Stimulated activated naive CD8-positive, alpha-beta T cell treated with anti-CD3 and anti-CD28 coated beads, Interleukin-15, Interleukin-2, amounts not matched to agents 100 U/mL and 50 U/mL, for 24 hours (primary cell): ENCODE measurements at places on chromosomes 1 and 21.

- no peak for DNase-seq
These were observed 13.1 kb upstream of the TDRD10 start for GRCh38 chr1:154488922-154489321.

DNA sequence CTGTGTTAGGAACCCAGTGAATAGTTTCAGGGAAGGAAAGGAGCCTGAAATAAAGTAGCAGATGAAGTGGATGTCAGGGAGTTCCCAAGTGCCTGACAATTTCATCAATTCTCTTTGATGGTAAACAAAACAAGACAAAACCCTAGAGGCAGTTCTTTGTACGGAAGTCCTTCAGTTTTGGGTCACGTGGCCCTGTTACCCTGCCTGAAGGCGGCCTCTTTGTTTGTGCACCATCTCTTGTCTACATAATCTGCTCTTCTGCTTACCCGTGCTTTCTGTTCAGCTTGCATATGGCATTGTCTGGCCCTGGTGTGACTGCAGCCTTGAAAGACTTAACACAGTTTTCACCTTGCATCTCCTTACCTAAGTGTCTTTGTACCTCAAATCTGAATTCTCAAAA lies 166.7 kb upstream of the DUSP10 start:
- no peak for DNase-seq

DNA sequence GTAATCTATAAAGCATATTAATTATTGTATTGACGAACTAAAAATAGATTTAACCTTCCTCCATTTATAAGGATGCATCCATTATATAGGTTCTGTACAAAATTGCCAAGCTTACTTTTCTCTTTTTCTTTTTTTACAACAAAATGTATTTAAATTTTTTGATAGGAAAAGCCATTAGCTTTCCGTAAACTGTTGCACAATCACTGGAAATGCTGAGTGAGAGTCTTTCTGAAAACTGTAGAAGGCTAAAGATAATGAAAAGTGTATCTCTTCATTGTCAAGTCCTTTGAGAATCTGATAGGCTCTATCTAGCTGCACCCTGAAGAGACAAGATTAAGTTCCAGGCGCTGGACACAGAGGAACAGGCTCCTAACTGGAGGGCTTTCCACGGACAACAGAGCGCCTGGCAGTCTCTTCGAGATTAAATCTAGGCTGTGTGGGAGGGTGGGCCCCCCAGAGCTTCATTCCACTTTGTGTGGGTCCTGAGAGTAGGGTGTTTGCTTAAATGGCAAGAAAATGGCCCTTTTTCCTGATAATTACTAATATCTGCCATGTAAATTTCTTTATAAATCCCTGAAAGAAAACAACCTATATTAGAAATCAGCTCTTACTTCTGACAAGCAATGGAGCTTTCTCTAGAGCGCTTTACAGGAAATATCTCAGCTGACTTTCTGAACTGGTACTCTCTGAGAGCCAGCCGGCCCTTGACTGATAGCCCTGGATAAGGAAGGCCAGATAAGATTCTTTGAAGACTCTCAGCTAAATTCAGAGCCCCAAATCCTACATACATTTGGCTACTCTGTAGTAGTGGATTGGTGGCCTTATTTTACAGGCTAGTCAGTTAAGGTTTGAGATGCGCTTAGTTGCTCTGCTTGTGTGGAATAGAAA lies 108.3 kb downstream of the FMN2 start:
- no peak for DNase-seq

- no peak for DNase-seq
These were observed 15.0 kb upstream of the THEM5 start for GRCh38 chr1:151868486-151868885.

DNA sequence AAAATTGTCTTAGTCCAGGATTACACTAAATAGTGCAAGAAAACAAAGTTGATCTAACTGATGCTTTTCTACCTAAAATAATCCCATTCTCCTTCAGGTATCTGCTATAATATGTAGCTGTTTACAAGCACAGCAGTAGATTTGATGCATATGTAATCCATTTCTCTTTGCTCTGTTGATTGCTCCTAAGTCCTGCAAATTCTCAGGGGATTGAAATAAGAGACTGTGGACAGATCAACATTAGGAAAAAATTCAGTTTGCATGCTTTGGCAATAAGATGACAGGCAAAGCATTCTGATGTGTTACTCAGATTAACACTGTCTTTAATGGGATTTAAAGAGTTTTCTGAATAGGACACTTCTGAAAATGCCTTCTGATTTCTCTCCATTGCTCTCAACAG lies 34.7 kb downstream of the RNF11 start:
- no peak for DNase-seq

DNA sequence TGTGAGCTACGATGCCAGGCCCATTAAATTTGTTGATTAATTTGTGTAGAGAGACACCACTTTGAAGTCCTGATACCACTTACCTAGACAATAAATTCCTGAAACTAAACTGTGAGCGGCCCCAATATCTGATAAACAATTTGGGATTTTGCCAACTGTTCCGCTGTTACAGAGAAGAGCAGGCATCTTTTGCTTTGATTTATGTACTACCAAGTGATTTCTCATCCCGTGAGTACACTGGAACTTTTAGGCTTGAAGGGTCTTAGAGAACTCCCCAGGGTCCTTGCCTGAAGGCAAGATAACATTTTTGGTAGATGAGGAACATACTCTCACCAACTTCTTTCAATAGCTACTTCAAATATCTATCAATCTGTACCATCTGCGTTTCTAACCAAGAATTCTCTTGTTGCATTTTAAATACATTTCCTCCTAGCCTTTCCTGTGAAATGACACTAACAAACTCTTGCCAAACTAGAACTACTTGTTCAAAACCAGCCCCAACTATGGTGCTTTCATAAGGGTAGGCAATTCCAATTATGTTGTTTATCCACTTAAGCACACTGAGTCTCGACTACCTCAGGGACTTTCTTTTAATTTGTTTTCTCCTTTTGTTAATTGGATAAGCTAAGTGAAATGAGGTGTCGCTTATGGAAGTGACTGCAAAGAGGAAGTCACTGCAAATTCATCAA lies 23.2 kb upstream of the SLC30A1 start:
- DNase-seq, result no peak

- peak; percentile 68 for DNase-seq
These were observed 26.8 kb downstream of the TMEM201 start for GRCh38 chr1:9615316-9616063.

- DNase-seq, result no peak
These were observed 63.3 kb downstream of the LHX9 start for GRCh38 chr1:197980457-197980856.

GRCh38 chr1:7014640-7014930 lies 229.3 kb downstream of the CAMTA1 start:
- no peak for DNase-seq

- DNase-seq, result no peak
These were observed 6.6 kb downstream of the PEF1 start for GRCh38 chr1:31637915-31638673.

- peak; percentile 15 for DNase-seq
These were observed 98.1 kb downstream of the ADSS2 start for GRCh38 chr1:244353551-244354091.

DNA sequence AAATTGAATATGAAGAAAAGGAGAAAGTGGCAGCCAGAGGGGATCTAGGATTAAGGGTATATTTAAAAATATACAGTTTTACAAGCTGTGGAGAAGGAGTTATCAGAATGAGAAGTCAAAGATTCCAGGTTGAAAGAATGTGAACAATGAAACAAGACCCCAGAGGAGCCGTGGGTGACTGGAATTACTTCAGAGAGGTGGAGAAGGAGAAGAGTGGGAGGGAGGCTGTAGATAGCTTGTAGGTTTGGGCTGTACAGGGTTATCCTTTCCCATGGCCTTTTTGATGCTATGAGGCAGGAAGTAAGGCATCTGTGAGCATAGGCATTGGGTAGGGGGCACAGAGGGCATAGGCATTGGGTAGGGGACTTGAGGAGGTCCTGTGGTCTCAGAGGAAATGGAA lies 5.2 kb upstream of the S100A11 start:
- DNase-seq, result no peak

- no peak for DNase-seq
These were observed 18.4 kb downstream of the IGSF5 start for GRCh38 chr21:39763272-39763970.

DNA sequence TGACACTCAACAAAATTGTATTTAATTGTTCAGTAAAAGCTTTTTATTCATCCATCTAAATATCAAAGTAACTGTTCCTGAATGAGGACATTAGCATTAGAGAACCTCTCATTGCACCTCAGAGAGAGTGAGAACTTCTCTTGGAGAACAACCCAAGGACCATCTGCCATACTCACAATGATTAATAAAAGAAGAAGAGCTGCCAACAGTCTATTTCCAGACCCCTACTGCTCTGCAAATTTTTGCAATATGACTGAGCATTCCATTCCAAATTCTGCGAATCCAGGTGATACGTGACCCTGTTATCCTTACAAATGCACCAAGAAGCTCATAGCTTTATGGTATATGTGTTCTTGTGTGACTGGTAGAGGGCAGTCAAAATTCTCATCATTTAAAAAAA lies 422.5 kb downstream of the NEGR1 start:
- no peak for DNase-seq

GRCh38 chr1:27536767-27537166 lies 46.8 kb upstream of the WASF2 start:
- no peak for DNase-seq

DNA sequence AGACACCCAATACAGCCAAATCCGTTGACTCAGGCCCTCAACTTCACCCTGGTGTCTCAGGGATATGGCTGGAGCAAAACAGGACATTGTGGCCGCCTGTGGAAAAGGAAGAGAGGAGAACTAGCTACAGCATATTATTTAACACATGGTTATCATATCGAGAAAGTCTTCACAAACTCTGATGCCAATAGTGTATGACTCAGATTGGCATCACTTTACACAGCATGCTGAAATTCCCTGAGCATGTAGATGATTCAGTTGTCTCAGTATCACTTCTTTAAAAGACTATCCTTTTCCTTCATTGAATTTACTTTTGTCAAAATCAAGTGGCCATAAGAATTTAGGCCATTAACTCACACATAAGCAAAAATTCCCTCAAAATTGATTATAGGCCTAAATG lies 20.1 kb downstream of the HSD3B2 start:
- DNase-seq, result no peak

- no peak for DNase-seq
These were observed 23.4 kb upstream of the RPTN start for GRCh38 chr1:152182431-152182830.

DNA sequence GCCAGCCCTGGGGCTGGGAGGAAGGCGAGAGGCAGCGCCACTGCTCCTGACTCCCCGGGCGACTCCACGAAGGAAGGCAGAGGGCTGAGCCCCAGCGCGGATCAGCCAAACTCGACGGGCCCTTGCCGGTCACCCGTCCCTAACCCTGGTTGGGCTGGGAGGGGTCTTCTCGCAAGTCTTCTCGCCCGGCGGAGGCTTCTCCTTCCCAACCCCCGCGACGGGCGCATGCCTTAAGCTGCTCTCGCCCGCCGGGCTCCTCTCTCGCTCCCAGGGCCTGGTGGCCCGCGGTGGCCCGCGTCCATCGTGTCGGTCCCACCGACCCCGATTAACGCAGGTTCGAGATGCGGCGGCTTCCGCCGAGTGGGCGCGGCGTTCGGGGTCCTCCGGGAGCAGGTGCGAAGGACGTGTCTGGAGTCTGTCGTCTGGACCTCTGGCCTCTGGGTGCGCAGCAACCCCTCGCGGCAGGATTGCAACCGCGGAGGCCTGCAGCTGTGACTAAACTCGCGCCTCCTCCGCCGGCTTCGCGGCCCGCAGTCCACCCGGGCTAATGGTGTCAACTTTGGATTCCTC lies 29.0 kb upstream of the PPM1J start:
- peak; percentile 20 for DNase-seq

DNA sequence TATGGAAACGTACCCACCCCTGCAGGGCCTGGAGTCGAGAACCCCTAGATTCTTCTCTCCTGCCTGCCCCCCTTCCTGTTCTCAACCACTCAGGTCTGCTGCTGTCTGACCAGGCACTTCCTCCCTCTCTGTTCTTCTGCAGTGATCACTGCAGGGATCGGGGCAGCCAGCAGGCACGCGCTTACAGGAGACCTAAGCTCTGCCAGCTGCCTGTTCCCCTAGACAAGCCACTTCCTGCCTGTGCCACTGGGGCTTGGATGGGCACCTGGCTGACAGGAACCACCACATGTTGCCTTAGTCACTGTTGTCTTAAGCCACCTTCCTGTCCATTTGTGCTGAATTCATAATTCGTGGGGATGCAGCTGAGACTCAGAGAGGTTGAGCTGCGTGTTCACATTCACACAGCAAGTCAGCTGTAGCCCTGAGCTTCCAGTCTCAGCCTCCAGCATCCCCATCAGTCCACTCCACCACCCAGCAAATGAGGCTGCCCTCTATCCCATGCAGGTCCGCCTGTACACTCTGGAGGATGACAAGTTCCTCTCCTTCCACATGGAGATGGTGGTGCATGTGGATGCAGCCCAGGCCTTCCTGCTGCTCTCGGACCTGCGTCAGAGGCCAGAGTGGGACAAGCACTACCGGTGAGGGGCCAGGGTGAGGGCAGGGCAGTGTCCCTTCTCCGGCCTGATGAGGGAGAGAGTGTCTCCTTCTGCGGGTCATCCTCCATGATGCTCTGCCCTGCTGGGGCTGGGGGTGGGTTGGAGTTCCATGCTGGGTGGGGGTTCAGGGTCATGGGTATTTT lies 18.6 kb downstream of the FAM151A start:
- peak; percentile 20 for DNase-seq

GRCh38 chr21:41338455-41338854 lies 21.9 kb downstream of the FAM3B start:
- DNase-seq, result no peak

DNA sequence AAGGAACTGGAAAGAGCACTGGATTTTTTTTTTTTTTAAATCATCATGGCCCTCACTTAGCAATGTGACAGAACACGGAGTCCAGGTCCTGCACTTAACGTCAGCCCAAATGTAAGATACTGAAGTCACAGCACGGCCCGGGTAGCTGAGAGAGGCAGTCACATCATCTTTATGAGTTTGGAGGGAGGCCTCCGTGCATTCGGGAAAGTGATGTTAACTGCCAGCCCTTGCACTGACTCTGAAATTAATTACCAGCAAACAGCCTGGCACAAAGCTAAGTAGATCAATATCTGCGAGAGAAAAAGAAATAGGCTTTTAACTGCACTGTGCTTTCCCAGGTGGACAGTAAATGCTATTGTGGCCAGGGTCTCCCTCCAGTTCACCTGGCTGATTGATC lies 109.5 kb upstream of the ADAR start:
- DNase-seq, result no peak
